ENCODE measurements at places on chromosomes 12 and 14.
A peak's percentile ranks its signal among the peaks of the same experiment; 100 is the strongest.

GRCh38 chr12:108724054-108724889 lies 7.0 kb downstream of the CORO1C start:
- DNase-seq = no peak

DNA sequence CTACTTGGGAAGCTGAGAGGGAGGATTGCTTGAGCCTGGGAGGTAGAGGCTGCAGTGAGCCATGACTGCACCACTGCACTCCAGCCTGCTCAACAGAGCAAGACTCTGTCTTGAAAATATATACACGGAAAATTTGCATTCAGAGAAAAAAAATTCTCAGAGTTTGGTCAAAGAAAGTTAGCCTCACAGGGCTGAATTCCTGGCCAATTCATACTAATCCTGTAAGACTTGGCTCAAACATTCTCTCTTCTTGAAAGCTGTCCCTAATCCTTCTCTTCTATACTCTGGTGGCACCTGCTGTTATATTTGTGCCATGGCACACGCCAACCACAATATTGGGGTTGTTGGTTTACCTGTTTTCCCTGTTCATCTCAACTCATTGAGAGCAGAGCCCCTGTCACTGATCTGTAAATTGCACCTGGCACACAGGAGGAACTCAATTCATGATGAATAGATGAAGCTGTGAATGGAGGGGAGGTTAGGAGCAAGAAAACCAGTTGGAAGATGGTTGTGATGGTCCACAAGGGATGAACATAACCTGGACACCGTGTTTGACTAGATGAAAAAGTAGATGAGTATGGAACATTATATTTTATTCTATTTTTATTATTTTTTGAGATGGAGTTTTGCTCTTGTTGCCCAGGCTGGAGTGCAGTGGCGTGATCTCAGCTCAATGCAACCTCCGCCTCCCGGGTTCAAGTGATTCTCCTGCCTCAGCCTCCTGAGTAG lies 36.8 kb upstream of the SPTSSA start:
- DNase-seq = peak; percentile 3

DNA sequence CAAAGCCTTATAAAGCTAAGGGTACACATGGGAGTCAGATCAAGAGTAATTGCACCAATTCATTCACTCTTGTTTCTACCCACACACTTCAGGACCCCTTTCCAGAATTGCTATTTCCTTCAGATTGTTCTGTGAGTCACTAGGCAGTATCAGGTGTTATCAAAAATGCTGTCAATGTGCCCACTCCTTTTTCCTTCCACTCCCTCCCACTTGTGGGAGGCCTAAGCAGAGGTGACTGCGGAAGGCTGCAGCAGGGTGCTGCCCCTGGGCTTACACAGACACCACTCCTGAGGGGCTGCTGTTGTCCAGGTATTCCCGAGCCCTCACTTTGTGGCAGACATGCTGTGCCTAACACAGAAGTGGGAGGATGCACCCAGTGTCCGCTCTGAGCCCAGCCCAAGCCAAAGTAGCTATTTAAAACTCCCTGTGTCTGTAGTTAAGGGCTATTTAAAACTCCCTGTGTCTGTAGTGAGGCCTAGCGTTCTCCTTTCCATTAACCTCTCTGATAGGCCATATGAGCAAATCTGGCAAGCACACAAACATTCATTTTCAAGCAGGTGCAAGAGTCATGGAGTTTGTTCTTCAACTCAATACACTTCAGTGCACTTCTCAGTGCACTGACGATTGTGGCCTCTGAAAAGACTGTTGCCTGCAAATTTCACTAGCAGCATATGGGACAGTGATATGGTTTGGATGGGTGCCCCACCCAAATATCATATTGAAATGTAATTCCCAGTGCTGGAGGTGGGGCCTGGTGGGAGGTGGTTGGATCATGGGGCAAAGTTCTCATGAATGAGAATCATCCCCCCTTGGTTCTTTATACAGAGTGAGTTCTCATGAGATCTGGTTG lies 117.8 kb downstream of the PHLDA1 start:
- DNase-seq = no peak

GRCh38 chr14:54675236-54676128 lies 108.6 kb downstream of the SAMD4A start:
- DNase-seq = no peak

DNA sequence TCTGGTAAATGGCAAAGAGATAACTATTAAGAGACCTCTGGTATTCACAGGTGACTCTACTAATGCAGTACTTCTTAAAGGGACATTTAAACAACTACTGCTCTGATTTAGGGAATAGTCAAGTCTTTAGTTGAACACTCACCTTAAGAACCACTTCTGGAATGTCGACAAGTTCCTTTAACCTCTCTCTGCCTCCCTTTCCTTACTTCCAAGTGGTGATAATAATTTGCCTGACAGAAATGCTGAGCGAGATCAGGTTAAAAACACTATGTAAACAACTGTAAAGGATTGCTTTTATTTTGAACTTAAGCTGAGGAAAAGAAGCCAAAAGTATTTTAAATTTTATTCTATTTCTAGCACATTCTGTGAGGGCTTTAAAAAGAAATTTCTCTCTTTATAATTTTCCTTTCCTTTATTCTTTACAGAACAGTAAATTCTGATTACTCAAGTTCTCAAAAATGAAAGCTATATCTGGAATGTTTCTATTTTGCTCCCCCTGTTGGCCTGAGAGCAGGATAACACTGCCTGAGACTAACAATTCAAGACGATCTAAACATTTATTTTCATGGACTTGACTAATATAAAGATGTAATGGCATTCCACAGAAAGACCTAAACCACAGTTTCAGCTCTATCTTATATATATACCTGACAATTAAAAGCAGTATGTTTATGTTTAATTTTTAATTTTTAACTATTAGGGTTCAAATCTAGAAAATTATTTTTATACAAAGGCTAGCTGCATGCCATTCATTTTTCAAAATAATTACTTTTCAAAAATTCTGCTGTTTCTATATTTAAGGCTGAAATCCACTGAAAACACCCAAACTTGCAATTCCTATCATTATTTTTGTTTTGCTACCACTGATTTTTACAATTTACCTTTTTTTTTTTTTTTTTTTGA lies 29.2 kb downstream of the ZCCHC8 start:
- peak; percentile 65 for DNase-seq

DNA sequence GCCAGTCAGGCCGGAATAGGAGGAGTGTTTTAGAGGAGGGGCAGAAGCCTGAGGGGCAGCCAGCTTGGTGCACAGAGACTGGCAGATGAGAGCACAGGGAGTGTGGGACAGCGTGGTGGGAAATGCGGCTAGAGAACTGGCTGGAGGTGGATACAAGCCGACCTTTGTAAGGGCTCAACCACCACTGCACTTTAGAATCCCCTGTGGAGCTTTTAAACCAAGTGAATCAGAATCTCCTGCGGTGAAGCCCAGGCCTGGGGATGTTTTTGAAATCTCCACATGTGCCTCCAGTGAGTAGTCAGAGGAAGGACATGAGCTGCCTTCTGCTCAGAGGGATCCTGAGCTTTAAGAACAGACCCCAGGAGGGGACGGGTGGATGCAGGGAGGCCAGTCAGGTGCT lies 10.9 kb upstream of the PCED1B start:
- no peak for DNase-seq

DNA sequence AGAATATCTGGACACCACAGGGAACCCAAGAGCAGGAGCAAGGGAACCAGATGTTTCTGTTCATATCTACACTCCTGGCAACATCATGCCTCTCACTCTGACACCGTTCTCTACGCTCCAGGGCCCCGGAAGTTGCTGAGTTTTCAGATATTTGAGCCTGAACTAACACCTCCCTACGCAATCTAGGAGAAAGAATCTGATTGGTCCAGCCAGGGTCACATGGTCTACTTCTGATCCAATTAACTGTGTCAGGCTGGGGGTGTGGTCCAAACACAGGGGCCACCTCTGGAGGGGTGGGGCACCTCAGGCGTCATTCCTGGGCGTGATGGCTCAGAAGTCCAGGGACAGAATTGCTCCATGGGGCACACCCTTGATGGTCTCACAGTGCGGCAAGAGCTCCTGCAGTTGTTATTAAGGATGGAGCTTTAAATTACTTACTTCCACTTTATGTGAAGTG lies 165.5 kb downstream of the PTPN11 start:
- DNase-seq = no peak

GRCh38 chr12:59941461-59941860 lies 345.6 kb downstream of the SLC16A7 start:
- DNase-seq = no peak

DNA sequence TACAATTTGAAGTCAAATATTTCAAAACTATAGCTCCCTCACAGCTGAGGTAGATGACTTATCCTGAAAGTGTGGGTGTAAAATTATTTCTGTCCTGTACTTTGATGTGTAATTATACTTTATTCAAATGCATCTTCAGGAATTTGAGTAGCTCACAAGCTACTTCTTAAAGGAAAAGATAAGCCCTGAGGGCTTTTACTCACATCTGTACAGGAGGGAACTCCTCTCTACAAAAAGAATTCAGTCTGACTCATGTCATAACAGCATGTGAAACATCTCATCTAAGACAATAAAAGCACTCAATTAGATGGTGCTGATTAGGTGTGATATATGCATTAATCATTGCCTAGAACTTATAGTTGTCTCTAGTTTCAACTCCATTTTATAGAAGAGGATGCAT lies 452.0 kb downstream of the PRKD1 start:
- no peak for DNase-seq

DNA sequence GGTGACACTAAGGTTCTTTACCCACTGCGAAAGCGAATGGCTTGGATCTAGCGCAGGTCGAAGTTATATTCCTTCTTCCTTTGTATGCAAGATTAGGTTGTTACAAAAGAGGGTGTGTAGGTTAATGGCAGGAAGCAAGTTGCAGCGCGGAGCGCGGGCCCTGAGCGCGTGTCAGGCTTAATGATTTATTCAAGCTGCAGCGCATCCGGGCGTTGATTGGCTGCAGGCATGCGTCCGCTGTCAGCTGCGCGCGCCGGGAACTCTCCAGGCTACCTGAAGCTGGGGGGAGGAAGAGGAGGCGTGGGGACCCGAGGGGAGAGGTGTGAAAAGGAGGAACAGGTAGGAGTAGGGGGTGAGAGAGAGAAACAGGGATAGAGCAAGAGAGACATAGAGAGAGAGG lies 7.4 kb downstream of the ASCL1 start:
- DNase-seq = no peak

DNA sequence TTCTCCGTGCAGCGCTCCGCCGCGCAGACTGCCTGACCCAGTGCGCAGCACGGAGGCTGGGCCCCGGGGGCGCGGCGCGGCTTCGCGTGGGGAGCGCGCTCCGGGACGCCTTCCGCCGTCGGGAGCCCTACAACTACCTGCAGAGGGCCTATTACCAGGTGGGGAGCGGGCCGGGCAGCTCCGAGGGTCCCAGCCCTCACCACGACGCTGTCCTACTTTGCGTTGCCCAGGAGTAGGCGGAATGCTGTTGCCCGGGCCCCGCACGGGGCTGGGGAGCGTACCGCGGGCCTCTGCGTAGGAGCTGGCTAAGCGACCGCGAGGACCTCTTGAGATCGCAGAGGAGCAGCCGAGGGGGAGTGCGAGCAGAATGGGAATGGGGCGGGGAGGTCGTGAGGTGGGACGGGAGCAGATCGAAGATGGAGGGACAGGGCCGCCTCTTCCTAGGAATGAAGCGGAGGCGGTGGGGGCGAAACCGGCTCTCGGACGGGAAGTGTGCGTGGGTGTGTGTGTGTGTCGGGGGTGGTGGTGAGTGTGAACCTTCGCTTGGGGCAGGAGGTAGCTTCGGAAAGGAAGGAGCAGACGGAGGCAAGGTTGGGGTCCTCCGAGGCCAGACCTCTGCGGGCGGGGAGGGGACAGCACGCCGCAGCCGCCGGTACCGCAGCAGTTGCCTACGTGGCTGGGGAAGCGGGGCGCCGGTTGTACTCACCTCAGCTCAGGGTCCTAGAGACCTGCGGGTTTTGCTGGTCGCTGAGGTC lies 751 bp downstream of the P3H3 start:
- DNase-seq = no peak

GRCh38 chr12:53197011-53197640 lies 9.9 kb downstream of the ITGB7 start:
- no peak for DNase-seq

DNA sequence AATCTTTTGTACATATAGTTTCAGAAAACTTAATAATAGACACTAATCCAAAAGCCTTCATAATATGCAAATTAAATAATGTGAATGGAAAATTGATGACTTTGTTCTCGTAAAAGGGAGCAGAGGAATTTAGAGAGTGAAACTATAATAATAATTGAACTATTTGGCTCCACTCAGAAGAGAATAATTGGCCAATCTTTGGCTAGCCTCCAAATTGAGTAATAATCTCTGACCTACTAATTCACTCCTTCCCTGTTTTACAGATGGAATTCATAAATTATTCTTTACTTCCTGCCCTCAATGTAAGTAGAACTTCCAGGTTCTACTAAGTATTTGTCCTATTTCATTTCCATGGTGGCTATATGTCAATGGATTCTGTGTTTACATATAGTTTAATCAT lies 15.8 kb downstream of the TRIM9 start:
- no peak for DNase-seq

DNA sequence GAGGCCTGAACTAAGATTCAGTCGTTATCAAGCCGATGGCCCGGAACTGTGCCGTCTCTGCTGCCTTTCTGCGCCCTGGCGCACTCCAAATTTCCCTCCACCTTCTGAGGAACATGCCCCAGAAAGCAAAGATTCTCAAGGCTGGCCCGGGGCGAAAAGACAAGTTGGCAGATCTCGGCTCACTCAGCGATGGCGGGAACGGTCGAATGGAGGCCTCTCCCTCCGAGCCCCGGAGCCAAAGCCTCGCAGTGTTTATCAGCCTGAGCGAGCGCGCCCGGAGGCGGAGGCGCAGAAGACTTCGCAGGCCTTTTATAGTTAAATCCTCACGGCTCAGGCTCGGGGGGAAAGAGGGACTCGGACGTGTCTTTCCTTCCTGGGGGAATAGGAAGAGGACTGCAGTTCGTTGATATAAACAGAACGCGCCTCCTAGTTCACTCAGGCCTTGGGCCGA lies 5.6 kb downstream of the TBX5 start:
- no peak for DNase-seq

DNA sequence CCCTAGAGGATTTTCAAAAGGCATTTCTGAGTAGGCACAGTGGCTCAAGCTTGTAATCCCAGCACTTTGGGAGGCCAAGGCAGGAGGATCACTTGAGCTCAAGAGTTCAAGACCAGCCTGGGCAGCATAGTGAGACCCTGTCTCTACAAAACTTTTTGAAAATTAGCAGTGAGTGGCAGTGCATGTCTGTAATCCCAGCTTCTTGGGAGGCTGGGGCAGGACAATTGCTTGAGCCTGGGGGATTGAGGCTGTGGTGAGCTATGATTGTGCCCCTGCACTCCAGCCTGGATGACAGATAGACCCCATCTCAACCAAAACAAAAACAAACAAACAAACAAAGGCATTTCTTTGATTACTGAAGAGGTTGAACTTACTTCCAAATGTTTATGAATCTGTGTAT lies 201.4 kb downstream of the KIF26A start:
- no peak for DNase-seq

- peak; percentile 19 for DNase-seq
Observed at GRCh38 chr12:114812858-114813761, 129.1 kb upstream of the TBX3 start.

DNA sequence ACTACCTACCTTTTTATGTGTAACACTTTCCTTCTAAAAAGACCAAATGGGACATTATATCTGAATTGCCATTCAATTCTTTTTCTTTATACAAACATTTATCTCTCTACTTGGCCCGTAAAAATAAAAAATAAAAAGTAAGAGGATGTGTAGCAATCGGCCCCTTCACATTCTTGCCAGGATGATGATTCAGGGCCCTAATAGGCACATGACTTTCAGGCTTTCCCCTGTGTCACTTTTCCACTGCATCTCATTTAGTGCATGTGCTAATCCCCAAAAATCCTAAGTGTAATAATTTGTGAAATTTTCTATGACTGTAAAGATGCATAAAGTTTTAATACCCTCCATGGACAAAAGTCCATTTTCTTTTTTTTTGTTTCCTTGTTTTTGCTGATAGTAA lies 23.0 kb upstream of the ATP2B1 start:
- DNase-seq = no peak

Data from hippocampal formation (tissue), 2 donors.